Esophagus muscularis mucosa (tissue), 4 donors: ENCODE measurements at places on chromosomes 16 and 17.
A peak's percentile ranks its signal among the peaks of the same experiment; 100 is the strongest.

- H3K4me1 ChIP-seq = peaks cover 3% of the 10 kb centered on the region
- no peak overlapping the region for H3K4me3 ChIP-seq
- H3K27me3 ChIP-seq = no peaks in the 10 kb centered on the region
- no peak overlapping the region for H3K27ac ChIP-seq
- DNase-seq = no peak
Measured at GRCh38 chr17:222172-222571, 40.7 kb upstream of the DOC2B start.

GRCh38 chr17:74324521-74324920 lies 1.5 kb upstream of the KIF19 start:
- H3K4me1 ChIP-seq = peaks cover 19% of the 10 kb centered on the region
- no peaks in the 10 kb centered on the region for H3K27me3 ChIP-seq
- DNase-seq = no peak
- H3K4me3 ChIP-seq = no peak overlapping the region
- H3K27ac ChIP-seq = no peak overlapping the region
- H3K36me3 ChIP-seq = no peaks in the 10 kb centered on the region

DNA sequence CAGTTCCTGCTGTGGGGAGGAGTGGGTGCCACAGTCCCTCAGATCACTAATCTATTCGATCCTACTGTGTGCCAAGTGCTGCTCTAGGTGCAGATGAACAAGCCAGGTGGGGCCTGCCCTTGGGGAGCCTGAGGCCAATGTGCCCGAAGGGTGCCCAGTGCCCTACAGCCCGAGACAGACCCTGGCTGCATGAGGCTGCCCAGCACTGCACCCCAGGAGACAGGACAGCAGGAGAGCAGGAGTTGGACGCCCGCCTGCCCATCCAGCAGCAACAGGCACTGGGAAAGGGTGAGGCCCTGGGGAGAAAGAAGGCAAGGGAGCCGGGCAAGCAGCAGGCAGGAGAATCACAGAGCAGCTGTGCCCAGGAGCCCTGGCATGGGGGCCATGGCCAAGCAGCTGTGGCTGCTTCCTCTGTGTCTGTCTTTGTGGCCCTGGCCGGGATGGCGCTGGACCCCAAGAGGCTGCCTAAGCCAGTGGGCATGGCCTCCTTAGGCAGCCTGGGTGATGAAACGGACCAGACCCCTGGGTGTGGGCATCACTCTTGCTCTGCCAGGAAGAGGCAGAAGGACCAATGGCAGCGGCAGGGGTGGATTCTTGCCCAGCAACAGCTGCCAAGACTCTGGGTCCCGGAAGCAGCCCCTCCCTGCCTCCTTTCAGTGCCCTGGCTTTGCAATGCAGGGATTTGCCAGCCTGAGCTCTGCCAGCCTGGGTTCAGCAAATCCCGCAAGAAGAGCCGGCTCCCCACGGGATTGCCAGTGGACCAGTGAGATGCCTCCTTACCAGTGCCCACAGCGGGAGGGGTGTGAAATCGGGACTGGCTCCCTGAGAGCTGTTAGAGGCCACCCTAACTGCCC lies 179.6 kb upstream of the TNRC6C start:
- no peak overlapping the region for H3K4me3 ChIP-seq
- peaks cover 25% of the 10 kb centered on the region for H3K4me1 ChIP-seq
- no peaks in the 10 kb centered on the region for H3K27me3 ChIP-seq
- H3K36me3 ChIP-seq = no peaks in the 10 kb centered on the region
- H3K27ac ChIP-seq = peak overlapping the region; percentile 77

GRCh38 chr17:20087538-20088250 lies 78.5 kb downstream of the SPECC1 start:
- peaks cover 17% of the 10 kb centered on the region for H3K4me1 ChIP-seq
- peak overlapping the region; percentile 31 for H3K27ac ChIP-seq
- no peaks in the 10 kb centered on the region for H3K27me3 ChIP-seq
- no peak for DNase-seq
- H3K4me3 ChIP-seq = no peak overlapping the region

DNA sequence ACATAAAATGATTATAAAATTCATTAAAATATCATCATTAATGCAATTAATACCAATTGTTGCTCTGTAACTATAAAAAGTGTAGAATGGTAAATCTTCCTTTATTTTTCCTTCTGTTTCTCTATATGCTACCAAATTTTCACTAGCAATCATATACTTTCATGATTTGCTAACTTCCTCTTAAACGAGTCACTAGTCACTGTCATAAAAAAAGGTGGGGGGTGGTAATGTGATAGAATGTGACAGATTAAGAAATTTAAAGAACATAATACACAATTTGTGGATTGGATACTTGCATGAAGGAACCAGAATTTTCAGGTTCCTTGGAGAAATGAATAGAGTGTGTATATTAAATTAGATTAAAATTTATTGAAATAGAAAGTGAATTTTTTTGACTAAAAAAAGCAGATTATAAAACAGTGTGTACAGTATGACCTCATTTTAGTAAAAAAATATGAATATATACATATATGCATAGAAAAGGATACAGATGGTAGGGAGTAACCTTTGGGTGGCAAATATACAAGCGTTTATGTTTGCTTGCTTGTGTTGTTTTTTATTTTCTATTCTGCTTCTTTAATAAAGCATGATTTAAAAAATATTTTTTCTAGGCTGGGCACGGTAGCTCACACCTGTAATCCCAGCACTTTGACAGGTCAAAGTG lies 56.7 kb upstream of the C17orf78 start:
- H3K4me3 ChIP-seq = no peak overlapping the region
- no peaks in the 10 kb centered on the region for H3K4me1 ChIP-seq
- H3K27ac ChIP-seq = no peak overlapping the region
- peaks cover 22% of the 10 kb centered on the region for H3K36me3 ChIP-seq

DNA sequence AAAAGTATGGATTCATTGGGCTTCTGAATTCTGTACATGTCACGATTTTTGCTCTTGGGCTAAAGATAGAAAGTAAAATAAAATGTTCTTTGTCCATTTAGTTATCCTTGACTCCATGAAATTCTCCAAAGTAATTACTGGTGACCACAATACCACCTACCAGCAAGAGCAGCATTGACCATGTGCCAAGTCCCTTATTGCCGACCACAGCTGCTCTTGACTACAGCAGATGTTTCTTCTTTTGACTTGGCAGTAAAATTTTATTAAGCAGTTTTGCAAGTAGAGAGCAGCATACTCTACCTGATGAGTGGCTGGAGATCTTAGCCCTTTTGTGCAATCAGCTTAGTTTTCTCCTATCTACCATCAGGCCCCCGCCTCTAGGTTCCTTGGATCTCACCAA lies 152.2 kb upstream of the TBX2 start:
- no peak for DNase-seq
- no peaks in the 10 kb centered on the region for H3K36me3 ChIP-seq
- no peak overlapping the region for H3K4me3 ChIP-seq
- H3K27ac ChIP-seq = no peak overlapping the region

DNA sequence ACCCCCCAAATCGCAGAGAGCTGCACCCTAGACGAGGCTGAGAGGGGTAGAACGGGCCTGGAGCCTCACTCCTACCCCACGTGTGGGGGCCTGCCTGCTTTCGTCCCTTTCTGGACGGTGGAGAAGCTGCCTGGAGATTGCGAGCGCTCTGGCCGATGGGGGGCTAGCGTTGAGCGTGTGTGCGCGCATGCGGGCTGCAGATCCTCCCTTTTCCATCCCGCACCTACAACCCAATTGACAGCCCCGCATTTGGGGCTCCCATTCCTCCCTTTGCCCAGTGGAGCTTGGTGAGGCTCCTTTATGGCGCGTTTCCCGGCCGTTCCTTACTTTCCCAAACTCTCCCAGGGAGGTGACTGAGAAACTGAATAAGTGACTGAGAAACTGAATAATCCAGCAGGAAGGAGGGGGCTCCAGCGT lies 907 bp upstream of the ESRP2 start:
- H3K4me3 ChIP-seq = peak overlapping the region; percentile 68
- no peaks in the 10 kb centered on the region for H3K36me3 ChIP-seq
- no peaks in the 10 kb centered on the region for H3K27me3 ChIP-seq
- H3K4me1 ChIP-seq = peaks cover 55% of the 10 kb centered on the region

- H3K4me1 ChIP-seq = peaks cover 4% of the 10 kb centered on the region
- peak overlapping the region; percentile 67 for H3K4me3 ChIP-seq
- DNase-seq = no peak
- H3K27me3 ChIP-seq = no peaks in the 10 kb centered on the region
- H3K27ac ChIP-seq = peak overlapping the region; percentile 81
- H3K36me3 ChIP-seq = no peaks in the 10 kb centered on the region
Measured at GRCh38 chr17:77888242-77889134, 70.0 kb upstream of the TNRC6C start.

- no peak overlapping the region for H3K4me3 ChIP-seq
- no peak for DNase-seq
- peaks cover under 1% of the 10 kb centered on the region for H3K4me1 ChIP-seq
- peaks cover 87% of the 10 kb centered on the region for H3K36me3 ChIP-seq
- H3K27me3 ChIP-seq = no peaks in the 10 kb centered on the region
- no peak overlapping the region for H3K27ac ChIP-seq
Measured at GRCh38 chr17:4893272-4893671, 6.1 kb upstream of the C17orf107 start.

GRCh38 chr16:643050-643368 lies 1.4 kb downstream of the MCRIP2 start:
- H3K36me3 ChIP-seq = peaks cover 5% of the 10 kb centered on the region
- peak overlapping the region; percentile 91 for H3K4me3 ChIP-seq
- no peaks in the 10 kb centered on the region for H3K27me3 ChIP-seq

DNA sequence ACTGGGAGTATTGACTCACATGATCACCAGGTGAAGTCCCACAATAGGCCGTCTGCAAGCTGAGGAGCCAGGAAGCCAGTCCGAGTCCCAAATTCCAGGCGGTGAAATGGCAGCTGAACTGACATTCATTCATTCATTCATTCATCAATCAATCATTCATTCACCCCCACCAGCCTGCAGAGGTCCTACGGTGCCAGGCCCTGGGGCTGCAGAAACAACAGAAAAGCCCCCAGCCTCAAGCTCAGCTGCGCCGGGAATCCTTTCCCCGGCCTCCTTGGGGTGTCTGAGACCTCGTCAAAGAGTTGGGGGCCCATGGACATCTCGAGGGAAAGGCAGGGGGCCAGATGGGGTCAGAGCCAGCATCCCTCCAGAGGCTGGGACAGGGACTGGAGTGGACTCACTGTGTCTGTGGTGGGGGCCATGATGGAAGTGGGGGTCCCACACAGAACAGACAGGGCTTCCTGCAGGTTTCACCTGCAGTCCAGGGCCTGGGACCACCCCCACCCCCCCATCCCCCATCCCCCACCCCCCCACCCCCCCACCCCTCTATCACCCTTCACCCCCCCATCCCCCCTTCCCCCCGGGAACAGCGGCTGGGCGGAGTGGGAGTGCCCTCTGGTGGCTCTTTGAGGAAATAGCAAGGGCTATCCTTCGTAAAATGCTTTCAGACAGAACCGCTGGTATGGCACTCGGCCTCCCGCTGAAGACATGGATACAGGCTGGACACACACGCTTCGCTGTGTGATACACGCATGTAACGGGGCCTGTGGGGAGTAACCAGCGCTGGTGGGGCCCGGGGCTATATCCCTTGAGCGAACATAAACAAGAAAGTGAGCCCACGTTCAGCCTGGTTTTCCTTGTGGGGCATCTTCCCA lies 8.5 kb upstream of the ZC3H18 start:
- peaks cover 4% of the 10 kb centered on the region for H3K27me3 ChIP-seq
- no peaks in the 10 kb centered on the region for H3K36me3 ChIP-seq
- H3K27ac ChIP-seq = no peak overlapping the region

DNA sequence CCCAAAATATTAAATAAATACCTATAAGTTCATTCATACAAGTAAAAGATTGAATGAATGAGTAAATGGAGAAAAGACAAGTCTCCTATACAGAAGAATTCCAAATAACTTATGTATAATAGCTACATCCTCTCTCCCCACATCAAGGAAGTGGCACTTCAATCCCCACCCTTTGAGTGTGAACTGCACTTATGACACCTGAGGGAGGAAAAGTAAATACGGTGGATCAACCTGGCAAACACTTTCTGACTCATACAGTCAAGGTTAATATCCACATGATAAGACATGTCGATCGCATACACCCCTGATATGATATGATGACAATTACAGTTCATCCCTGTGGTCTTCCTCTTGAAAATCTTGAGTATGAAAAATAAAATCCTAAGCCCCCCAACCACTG lies 18.0 kb downstream of the SLFN12L start:
- DNase-seq = no peak
- H3K4me1 ChIP-seq = no peaks in the 10 kb centered on the region
- no peak overlapping the region for H3K27ac ChIP-seq
- no peaks in the 10 kb centered on the region for H3K27me3 ChIP-seq
- H3K36me3 ChIP-seq = no peaks in the 10 kb centered on the region

DNA sequence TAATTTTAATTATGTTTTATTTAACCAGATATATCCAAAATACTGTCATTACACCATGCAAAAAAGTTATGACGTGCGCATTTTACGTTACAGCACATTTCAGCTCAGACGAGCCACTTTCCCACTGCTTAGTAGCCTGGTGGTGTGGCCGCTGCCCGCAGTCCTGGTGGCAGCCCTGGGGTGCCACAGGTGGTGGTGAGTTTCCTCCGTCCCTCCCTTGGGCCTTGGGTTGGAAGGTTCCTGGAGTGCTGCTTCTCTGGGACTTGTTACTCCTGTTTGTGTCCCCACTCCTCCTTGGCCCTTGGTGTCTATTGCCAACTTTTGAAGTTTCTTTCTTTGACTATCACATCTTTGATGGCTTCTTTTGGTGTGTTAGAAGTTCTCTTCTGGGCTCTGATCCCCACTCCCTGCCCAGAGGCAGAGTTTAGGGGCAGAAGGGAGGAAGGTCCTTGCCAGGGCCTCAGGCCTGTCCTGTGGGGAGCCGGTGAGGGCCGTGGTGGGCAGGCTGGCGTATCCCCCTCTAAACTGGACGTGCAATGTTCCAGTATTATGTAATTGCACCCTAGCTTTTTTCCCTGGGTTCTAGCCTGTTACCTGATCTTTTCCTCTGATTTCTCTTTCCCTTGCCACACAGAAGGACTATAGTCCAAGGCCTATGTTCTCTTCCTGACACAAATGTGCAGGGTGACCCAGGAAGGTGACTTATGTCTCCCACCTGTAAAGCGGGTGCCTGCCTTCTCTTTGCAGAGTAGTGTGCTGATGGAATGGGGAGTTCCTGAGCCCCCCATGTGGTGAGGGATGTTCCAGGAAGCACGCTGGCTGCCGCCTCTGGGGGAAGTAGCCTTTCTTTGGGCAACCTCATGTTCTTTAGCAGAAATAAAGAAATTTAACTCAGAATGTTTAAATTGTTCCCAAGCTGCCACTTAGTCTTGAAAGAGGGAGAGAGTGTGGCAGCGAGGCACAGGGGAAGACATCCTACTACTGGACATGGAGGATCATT lies 8.4 kb downstream of the MPRIP start:
- H3K36me3 ChIP-seq = no peaks in the 10 kb centered on the region
- no peak overlapping the region for H3K4me3 ChIP-seq
- no peak for DNase-seq
- H3K27me3 ChIP-seq = no peaks in the 10 kb centered on the region

- peaks cover 71% of the 10 kb centered on the region for H3K4me1 ChIP-seq
- DNase-seq = no peak
- no peaks in the 10 kb centered on the region for H3K36me3 ChIP-seq
- no peak overlapping the region for H3K4me3 ChIP-seq
Measured at GRCh38 chr16:17307504-17307903, 163.3 kb downstream of the XYLT1 start.
